ENCODE measurements at places on chromosomes 4 and X.

DNA sequence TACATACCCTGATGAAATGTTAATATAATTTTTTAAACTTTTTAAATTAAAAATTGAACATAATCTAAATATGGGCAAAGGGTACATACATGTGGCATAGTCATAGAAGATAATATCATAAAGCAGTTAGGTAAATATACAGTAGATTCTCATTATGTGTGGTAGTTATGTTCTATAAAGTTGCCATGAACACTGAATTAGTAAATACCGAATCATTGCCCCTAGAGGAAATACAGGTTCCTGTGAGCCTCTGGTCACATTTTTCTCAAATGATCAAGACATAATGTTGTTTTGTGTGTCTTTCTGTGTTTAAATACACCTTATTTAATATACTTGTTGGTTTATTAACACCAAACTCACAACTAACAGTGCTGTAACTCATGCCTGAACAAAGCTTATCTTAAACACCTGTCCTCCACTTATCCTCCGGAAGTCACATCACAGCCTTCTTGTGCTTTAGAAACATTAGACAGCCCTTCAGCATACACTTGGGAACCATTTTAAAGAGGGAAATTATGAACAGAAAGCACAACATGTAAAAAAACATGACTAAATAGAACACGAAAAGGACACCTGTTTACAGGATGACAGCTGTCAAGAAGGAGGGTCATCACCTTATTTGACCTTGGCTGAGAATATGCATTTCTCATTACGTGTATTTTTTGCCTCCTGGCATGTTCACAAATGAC lies 169.4 kb upstream of the NAP1L5 start:
- DNase-seq = no peak

DNA sequence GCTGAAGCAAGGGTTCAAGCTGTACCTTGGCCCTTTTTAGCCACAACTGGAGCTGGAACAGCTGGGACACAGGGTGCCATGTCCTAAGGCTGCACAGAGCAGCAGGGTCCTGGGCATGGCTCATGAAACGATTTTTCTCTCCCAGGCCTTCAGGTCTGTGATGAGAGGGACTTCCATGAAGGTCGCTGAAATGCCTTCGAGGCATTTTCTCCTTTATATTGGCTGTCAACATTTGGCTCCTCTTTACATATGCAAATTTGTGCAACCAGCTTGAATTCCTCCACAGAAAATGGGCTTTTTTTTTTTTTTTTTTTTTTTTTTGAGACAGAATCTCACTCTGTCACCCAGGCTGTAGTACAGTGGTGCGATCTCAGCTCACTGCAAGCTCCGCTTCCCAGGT lies 430.8 kb downstream of the PCDH11X start:
- no peak for DNase-seq

- no peak for DNase-seq
Observed at GRCh38 chr4:33772582-33772981, 2471.7 kb downstream of the ARAP2 start.

DNA sequence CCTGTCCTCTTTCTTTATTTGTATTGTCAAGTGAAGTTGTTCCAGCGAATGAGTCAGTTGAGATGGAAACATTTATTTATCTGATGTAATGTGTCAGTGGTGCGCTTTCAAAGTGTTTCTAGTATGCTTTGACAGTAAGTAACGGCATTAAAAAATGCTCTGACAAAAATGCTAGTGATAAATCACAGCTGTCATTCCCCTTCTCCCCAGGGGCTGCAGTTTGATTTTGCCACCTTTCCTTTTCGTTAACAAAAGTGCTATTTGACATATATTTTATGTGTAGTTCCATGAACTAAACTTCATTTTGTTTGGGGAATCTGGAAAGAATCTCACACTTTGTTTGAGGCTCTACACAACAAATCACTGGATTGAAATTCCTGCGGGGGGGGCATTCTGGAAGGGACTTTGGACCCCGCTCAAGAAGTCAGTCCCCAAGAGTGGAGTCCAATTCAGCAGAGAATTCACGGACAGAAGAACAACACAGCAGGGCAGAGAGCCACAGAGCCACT lies 7.6 kb upstream of the TBC1D19 start:
- no peak for DNase-seq

DNA sequence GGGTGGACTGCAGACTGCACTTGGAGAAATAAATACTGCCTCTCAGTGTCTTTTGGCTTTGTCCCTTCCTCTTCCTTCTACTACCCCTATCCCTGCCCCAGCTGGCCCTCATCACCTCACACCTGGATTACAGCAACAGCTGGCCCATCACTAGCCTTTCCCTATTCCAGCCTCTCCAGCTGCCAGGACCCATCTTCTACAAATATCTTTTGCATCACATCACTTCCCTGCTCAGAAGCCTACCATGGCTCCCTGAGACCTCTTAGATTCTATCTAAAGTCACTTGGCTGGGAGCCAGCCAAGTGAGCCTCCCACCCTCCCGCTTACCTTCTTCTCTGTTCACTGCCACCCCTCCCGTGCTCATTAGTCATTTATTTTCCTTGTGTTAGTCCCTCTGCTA lies 66.8 kb downstream of the TSC22D3 start:
- no peak for DNase-seq

GRCh38 chr4:22070256-22070655 lies 121.7 kb upstream of the KCNIP4 start:
- DNase-seq = no peak

- DNase-seq = no peak
Observed at GRCh38 chr4:19224820-19225219, 1026.9 kb upstream of the SLIT2 start.

- no peak for DNase-seq
Observed at GRCh38 chr4:128538111-128538882, 250.7 kb upstream of the PGRMC2 start.

- DNase-seq = no peak
Observed at GRCh38 chr4:55314141-55314820, 31.8 kb upstream of the SRD5A3 start.

- no peak for DNase-seq
Observed at GRCh38 chrX:85018471-85018870, 14.8 kb downstream of the APOOL start.

DNA sequence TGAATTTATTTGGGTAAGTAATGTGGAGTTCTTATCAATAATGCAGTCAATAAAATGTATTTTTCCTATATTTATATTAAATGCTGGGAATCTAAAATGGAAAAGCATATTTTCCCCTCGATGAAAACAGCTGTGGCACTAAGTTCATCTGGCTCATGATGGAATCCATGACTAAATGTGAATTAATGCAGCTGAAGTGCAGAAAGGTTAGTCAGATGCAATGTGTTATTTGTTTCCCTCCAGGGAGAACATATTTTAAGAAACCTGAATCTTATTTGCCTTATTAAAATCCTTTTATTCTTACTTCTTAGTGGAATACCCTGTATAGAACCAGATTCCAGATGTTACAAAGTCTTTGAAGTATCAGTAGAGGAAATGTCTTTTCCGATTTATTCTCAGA lies 247.9 kb downstream of the ARHGAP24 start:
- no peak for DNase-seq

- DNase-seq = no peak
Observed at GRCh38 chrX:77223046-77223445, 224.1 kb upstream of the FGF16 start.

DNA sequence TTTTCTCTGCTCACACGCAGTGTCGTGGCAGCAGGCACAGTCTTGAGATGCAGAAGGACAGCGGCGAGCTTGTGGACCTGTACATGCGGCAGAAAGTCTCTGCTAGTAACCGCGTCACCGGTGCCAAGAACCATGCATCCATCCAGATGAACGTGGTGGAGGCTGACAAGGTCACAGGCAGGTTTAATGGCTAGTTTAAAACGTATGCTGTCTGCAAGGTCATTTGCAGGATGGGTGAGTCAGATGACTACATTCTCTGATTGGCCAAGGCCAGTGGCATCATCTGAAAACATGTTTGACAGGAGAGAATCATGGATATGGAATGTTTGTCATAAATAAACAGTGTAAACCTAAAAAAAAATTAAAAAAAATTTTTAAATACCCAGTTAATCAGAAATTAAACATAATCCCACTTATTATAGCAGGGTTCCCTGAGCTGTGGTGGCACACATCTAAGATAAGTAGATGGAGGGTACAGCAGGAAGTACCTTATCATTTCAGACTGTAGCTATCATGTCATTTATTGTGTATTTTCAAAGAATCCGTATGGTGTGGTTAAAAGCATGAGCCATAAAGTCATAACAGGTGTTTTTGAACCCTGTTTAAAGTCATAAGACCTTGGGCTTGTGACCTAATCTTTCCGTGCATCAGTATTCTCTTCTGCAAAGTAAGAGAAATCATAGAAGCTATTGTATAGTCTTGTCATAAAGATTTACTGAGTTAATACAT lies 7.5 kb upstream of the BMP2K start:
- DNase-seq = no peak

DNA sequence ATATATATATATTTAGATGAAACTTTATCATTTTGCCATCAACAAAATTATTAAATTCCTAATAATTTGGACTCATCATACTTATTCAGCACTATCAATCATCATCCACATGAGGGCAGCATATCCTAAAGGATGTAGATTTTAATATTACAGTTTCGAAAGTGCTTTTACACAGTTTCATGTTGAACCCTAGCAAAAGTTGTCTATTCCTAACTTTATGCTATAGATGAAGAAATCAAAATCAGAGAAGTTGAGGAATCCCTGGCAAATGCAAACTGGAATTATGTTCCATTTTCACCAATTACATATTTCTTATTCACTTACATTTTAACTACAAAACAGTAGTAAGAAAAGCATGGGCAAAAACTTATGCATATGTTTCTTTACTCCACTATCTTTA lies 36.6 kb upstream of the UGT2A1 start:
- no peak for DNase-seq

All from kidney epithelial cell (primary cell).